Activated CD4-positive, CD25-positive, alpha-beta regulatory T cell treated with anti-CD3 and anti-CD28 coated beads, Interleukin-2, amount 50 U/mL, for 72 hours (primary cell): ENCODE measurements at places on chromosomes 3 and 15.
A peak's percentile ranks its signal among the peaks of the same experiment; 100 is the strongest.

- no peak for DNase-seq
Measured at GRCh38 chr15:43544266-43544665, 26.9 kb downstream of the MAP1A start.

DNA sequence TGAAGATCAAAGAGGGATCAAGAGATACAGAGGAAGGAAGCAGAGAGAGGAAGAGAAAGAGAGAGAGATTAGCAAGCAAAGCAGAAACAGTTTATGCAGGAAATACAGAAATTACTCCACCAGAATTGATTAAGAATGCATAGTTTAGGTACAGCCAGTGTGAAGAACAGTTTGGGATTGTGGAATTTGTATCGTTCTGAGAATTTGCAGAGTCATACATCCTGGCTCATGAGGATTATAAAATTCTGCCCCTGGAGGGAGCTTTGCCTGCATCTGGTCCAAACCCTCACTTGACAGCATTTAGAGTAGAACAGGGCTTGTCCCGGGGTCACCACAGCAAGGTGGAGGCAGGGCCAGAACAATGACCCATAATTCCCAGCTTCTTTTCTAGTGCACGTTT, 44.1 kb downstream of the MASP1 start:
- no peak for DNase-seq

DNA sequence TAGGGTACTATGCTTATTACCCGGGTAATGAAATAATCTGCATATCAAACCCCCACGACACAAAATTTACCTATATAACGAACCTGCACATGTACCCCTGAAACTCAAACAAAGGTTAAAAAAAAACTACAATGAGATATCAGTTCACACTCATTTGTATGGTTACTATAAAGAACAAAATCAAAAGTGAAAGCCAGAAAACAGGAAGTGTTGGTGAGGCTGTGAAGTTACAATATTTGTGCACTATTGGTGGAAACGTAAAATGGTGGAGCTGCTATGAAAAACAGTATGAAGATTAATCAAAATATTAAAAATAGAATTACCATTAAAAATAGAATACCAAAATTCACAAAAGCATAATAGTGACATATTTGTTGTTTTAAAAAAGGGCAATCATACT, 128.9 kb downstream of the ZIC1 start:
- no peak for DNase-seq

DNA sequence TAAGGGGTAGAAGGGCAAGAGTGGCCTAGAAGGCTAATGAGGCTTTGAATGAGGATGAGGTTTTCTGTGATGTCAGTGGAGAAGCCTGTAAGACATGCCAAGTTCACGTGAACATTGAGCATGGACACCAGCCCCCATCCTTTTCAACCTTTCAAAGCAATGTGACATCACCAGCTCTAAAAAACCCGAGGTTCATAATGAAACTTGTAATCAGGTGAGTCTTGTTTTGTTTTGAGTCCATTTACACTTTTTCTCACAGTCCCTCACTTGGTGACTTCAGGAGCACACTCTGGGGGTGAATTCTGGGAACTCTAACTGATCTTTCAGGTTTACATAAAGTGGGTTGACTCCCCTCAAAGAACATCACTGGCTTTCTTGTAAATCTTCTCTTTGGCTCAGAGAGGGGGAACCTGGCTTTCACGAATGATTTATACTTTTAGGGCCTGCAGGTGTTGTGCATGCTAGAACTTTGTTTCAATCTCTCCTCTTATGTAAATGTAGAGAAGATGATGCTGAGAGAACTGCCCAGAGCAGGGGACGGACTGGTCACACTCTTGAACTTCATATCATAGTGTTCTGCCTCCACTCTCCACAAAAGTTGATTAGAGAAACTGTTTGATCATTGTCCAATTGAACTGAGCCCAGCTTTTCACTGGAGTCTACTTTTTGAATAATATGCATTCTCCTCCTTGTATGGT, 224.7 kb upstream of the SATB1 start:
- peak; percentile 39 for DNase-seq

GRCh38 chr3:30184091-30184810, 422.1 kb upstream of the TGFBR2 start:
- DNase-seq = no peak

GRCh38 chr3:16460886-16461285, 52.6 kb downstream of the RFTN1 start:
- no peak for DNase-seq

GRCh38 chr3:151124476-151124875, 39.0 kb downstream of the MED12L start:
- DNase-seq = no peak

DNA sequence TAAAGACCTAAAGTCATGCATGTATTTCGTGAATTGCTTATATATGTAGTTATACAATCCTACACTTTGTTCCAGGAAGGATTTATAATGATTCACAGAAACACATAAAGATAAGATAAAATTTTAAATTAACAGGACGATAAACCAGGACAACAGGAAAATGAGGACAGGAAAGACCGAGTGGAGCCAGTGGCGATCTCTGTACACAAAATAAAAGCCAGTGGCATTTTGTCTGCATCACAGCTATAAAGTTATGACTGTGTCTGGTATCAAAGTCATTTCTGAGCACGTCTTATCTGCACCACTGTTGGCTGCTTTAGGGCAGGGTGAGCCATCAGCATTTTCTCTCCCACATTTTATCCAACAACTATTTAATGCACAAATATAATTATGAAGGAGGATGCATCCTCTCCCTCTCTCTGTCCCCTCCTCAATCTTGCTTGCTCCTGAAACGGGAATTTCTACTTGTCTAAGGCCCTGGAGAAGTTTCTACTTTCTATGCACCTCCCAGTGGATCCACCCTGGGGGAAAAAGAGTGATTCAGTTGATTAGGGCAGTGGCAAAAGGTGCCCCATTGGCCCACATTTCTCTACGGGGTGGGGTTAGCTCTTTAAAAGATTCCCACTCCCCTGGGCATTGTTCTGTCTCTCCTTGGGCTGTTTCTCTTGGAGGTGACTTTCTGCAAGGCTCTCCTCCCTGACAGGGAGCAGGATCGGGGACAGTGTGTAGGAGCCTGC, 159.4 kb upstream of the UBE2E1 start:
- no peak for DNase-seq

DNA sequence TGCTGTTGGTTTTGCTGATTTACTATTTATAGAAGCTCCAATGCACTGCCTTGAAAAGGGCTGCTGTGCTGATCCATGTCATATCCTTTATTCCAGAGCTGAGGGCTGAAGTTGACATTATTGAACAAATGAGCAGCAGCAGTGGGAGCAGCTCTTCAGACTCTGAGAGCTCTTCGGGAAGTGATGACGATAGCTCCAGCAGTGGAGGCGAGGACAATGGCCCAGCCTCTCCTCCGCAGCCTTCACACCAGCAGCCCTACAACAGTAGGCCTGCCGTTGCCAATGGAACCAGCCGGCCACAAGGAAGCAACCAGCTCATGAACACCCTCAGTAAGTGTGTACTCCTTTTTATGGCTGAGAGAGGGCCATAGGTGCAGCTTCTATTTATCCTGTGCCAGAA, 8.8 kb downstream of the EAF1 start:
- no peak for DNase-seq
